ENCODE measurements at places on chromosomes 11 and 22. TPM values are rescaled to one million over a fixed set of nuclear protein-coding genes. Genes with fewer than 3 reads are reported as not detected.

DNA sequence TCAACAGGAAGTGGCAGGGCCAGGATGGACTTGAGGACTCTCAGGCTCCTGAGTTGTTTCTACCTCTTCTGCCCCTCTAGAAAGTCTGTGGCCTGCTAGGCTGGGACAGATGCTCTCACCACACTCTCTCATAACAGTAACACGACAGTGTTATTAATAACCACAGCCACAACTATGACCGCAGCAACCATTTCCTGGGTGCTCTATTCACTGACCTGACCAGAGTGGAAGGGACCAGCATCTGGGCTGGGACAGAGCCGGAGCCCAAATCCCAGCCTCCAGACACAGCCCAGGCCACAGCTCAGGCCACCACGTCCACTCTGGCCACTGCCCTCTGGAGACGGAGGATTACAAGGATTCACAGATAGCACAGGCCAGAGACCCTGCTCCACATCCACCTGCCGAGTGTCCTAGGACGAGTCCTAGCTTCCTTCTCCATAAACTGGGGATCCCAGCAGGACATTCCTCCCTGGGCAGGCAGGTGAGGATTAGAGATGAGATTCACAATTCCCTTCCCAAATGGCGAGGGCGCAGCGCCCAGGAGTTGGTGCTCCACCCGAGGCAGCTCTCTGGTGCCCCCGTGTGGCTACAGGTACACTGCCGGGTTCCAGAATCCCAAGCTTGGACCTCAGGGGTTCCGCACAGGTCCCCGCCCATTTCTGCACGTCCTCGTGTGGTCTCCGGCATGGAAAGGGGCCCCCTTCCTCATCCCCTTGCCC is 7.1 kb downstream of the PNPLA5 start:
- no peak overlapping the region for H3K27ac ChIP-seq
- H3K36me3 ChIP-seq, result peaks cover 1% of the 10 kb centered on the region
- H3K4me3 ChIP-seq, result no peak overlapping the region
- peak; percentile 73 for DNase-seq
- H3K4me1 ChIP-seq, result no peaks in the 10 kb centered on the region

- no peak overlapping the region for H3K27ac ChIP-seq
- H3K36me3 ChIP-seq, result no peaks in the 10 kb centered on the region
- no peak overlapping the region for H3K4me3 ChIP-seq
- H3K27me3 ChIP-seq, result no peaks in the 10 kb centered on the region
Observed at GRCh38 chr11:1193326-1194230, 29.3 kb upstream of the MUC5B start.

GRCh38 chr11:43935424-43935979 is 6.9 kb upstream of the C11orf96 start:
- H3K27ac ChIP-seq, result no peak overlapping the region
- H3K36me3 ChIP-seq, result no peaks in the 10 kb centered on the region
- no peak for DNase-seq
- H3K27me3 ChIP-seq, result no peaks in the 10 kb centered on the region
- peaks cover 32% of the 10 kb centered on the region for H3K4me1 ChIP-seq
- no peak overlapping the region for H3K4me3 ChIP-seq

GRCh38 chr11:41316751-41317150 is 142.7 kb downstream of the LRRC4C start:
- H3K36me3 ChIP-seq, result no peaks in the 10 kb centered on the region
- H3K4me3 ChIP-seq, result no peak overlapping the region
- no peaks in the 10 kb centered on the region for H3K4me1 ChIP-seq
- H3K27ac ChIP-seq, result no peak overlapping the region

DNA sequence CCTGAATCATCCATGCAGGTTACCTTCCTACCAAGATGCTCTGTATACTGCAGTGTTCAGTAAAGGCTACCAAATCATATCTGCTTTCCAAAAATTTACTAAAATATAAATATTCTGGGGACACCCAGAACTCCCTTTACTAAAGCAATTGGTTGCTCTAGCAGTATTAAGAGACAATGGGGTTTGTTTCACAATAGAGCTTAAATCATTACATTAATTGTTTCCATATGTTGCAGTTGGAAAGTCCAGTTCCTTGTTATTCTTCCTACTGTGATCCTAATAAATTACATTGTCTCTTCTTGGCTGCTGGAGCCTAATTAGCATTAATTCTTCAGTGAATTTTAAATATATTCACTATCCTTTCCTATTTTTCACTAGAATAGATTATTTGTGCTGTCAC is 316.0 kb upstream of the MTNR1B start:
- DNase-seq, result no peak
- H3K4me1 ChIP-seq, result no peaks in the 10 kb centered on the region
- H3K4me3 ChIP-seq, result no peak overlapping the region
- no peak overlapping the region for H3K27ac ChIP-seq
- no peaks in the 10 kb centered on the region for H3K27me3 ChIP-seq
- H3K36me3 ChIP-seq, result peaks cover 1% of the 10 kb centered on the region

DNA sequence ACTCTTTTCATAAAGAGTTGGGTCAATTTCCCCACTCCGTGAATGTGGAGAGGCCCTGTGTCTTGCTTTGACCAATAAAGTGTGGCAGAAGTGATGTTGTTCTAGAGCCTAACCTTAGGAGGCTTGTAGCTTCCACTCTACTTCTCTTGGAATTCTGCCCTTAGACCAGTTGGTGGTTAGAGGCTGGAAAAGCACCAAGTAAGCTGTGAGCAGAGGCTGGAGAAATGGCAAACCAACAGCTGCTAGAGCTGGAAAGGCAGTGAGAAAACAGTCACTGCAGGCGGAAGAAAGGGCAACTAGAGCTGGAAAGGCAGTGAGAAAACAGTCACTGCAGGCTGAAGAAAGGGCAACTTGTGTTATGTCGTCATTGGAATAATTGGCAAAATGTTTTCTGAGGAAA is 29.8 kb upstream of the MSANTD2 start:
- H3K27me3 ChIP-seq, result peaks cover 21% of the 10 kb centered on the region
- no peak overlapping the region for H3K27ac ChIP-seq
- no peak overlapping the region for H3K4me3 ChIP-seq
- no peak for DNase-seq
- H3K36me3 ChIP-seq, result no peaks in the 10 kb centered on the region

DNA sequence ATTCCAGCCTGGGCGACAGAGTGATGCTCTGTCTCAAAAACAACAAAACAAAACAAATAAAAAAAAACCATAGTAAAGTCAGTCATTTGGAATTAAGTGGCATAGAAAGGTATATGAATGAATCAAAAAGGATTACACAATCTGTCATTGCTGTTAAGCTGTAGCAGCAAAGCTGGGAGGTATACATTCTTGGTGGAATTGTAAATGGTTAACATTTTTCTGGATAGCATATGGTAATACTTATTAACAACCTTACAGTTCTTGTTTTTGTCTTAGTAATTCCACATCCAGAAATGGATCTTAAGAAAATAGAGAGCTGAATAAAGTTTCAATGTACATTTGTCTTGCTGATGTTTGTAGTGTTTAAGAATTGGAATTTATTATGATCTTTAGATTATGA is 30.0 kb downstream of the DDX10 start:
- H3K27ac ChIP-seq, result peak overlapping the region; percentile 12
- H3K36me3 ChIP-seq, result peaks cover 7% of the 10 kb centered on the region
- DNase-seq, result no peak
- H3K4me3 ChIP-seq, result no peak overlapping the region
- no peaks in the 10 kb centered on the region for H3K27me3 ChIP-seq
- H3K4me1 ChIP-seq, result peaks cover 26% of the 10 kb centered on the region

GRCh38 chr11:46857666-46858065 is 11.6 kb upstream of the CKAP5 start:
- no peak for DNase-seq
- no peaks in the 10 kb centered on the region for H3K27me3 ChIP-seq
- H3K36me3 ChIP-seq, result peaks cover 8% of the 10 kb centered on the region
- H3K4me3 ChIP-seq, result no peak overlapping the region
- H3K27ac ChIP-seq, result no peak overlapping the region

- H3K27me3 ChIP-seq, result no peaks in the 10 kb centered on the region
- H3K4me3 ChIP-seq, result no peak overlapping the region
- no peaks in the 10 kb centered on the region for H3K4me1 ChIP-seq
- H3K36me3 ChIP-seq, result peaks cover 4% of the 10 kb centered on the region
- no peak for DNase-seq
Observed at GRCh38 chr11:7499081-7499480, 13.8 kb downstream of the OLFML1 start.

DNA sequence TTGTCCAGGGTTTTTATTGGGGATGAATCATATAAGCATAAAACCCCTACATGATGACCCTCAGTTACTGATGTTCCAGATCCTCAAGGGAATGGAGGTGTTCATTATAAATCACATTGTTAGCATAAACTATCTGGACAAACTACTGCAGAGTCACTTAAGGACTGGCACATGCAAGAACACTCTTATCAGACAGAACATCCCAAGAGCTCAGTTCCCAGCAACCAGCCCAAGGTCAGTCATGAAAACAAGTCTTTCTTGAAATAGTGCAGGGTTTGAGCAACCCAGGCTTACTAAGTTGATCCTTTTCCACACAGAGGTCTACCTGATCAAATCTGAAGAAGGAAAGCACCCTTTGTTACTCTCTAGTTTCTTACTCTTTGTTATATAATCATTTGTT is 13.5 kb upstream of the PTS start:
- H3K27ac ChIP-seq, result no peak overlapping the region
- peaks cover 3% of the 10 kb centered on the region for H3K36me3 ChIP-seq
- H3K27me3 ChIP-seq, result peaks cover 10% of the 10 kb centered on the region
- DNase-seq, result no peak

GRCh38 chr11:6736495-6737121 is 35.2 kb downstream of the OR2AG2 start:
- peaks cover 4% of the 10 kb centered on the region for H3K4me1 ChIP-seq
- no peak for DNase-seq
- H3K4me3 ChIP-seq, result no peak overlapping the region
- H3K36me3 ChIP-seq, result no peaks in the 10 kb centered on the region

GRCh38 chr22:49583886-49584505 is 243.7 kb downstream of the BRD1 start:
- H3K4me3 ChIP-seq, result no peak overlapping the region
- H3K27me3 ChIP-seq, result peaks cover 8% of the 10 kb centered on the region
- no peaks in the 10 kb centered on the region for H3K36me3 ChIP-seq
- H3K27ac ChIP-seq, result no peak overlapping the region

- peaks cover 37% of the 10 kb centered on the region for H3K4me1 ChIP-seq
- no peaks in the 10 kb centered on the region for H3K27me3 ChIP-seq
- no peak for DNase-seq
- peak overlapping the region; percentile 68 for H3K27ac ChIP-seq
- H3K4me3 ChIP-seq, result no peak overlapping the region
Observed at GRCh38 chr11:96114178-96115064, 190.5 kb upstream of the MTMR2 start.

DNA sequence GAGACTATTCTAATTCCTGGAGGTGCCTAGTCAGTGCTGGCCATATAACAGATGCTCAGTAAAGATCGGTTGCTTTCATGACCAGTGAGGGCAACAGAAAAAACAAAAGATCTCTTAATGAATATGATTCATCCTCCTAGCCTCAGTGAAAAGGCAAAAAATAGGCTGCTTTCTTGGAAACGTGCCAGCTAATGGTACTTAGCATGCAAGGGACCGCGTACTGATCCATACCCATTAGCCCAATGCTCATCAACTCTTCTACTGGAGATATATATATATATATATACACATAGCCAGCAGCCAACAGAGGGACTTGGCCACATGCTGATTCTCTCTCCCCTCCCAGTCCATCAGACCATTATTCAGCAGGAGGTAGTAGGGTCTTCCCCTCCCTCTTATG is 320.4 kb downstream of the KIRREL3 start:
- no peaks in the 10 kb centered on the region for H3K36me3 ChIP-seq
- DNase-seq, result no peak
- no peak overlapping the region for H3K27ac ChIP-seq
- H3K4me3 ChIP-seq, result no peak overlapping the region

GRCh38 chr11:110991661-110992355 is 253.7 kb upstream of the POU2AF2 start:
- DNase-seq, result no peak
- no peak overlapping the region for H3K4me3 ChIP-seq
- H3K4me1 ChIP-seq, result peaks cover 3% of the 10 kb centered on the region
- H3K27me3 ChIP-seq, result peaks cover 5% of the 10 kb centered on the region
- H3K27ac ChIP-seq, result no peak overlapping the region

- H3K27me3 ChIP-seq, result no peaks in the 10 kb centered on the region
- DNase-seq, result no peak
- H3K36me3 ChIP-seq, result no peaks in the 10 kb centered on the region
- no peak overlapping the region for H3K27ac ChIP-seq
Observed at GRCh38 chr11:73958521-73959141, 7.8 kb downstream of the DNAJB13 start.

DNA sequence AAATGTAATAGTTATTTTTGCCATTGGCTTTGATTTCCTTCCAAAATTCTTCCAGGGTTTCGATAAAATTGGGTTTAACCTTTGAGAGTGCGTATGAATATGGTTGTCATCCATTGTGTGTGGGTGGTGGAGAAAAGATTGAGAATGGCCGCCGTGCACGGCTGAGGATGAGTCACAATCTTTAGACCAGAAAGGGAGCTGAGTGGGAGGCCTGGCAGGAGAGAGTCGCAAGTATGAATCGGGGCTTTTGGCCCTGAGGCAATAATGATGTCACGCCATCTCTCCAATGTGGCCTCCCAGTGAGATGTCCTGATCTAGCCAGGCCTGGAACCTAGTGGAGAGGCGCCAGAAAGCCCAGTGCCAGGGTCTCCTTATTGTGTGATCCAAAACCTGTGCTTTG is 33.1 kb upstream of the SMPD1 start:
- no peaks in the 10 kb centered on the region for H3K27me3 ChIP-seq
- H3K4me1 ChIP-seq, result peaks cover 52% of the 10 kb centered on the region
- peak overlapping the region; percentile 70 for H3K27ac ChIP-seq
- DNase-seq, result no peak
- no peaks in the 10 kb centered on the region for H3K36me3 ChIP-seq

DNA sequence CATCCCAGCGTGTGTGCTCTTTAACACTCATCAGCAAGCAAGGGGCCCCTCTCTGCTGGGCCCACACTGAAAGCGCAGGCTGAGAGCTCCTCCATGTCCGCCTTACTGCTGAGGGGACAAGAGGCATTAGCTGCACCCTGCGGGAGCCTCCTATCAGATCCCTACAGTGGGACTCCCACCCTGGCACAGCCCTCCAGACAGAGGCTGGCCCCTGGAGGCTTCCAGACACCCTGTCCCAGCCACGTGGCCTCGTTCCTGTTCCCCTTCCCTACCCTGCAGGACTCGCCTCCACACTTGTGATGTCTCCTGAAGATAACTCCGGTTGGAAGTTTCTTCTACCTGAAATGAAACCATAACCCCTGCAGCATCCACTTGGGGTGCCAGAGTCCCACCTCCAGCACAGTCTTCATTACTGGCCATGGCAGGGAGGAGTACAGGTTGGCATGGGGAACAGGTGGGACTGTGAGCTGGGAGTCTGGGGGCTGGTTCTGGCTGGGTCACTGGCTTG is 5.0 kb upstream of the SH3BP1 start:
- no peaks in the 10 kb centered on the region for H3K36me3 ChIP-seq
- peak overlapping the region; percentile 51 for H3K4me3 ChIP-seq
- H3K27me3 ChIP-seq, result no peaks in the 10 kb centered on the region
- DNase-seq, result no peak
- peak overlapping the region; percentile 79 for H3K27ac ChIP-seq

- no peaks in the 10 kb centered on the region for H3K4me1 ChIP-seq
- no peak overlapping the region for H3K4me3 ChIP-seq
- no peak for DNase-seq
Observed at GRCh38 chr11:117869604-117870003, 6.9 kb downstream of the FXYD6 start.

The PDGFD gene
- total RNA-seq, result 0.45 TPM

The RAG2 gene
- total RNA-seq, result not detected

The OR52B2 gene
- not detected for total RNA-seq

The POU2AF2 gene
- total RNA-seq, result not detected

The SPTBN2 gene
- total RNA-seq, result 15.7 TPM

The CDC42EP1 gene
- 155 TPM for total RNA-seq

The MYBPC3 gene
- total RNA-seq, result not detected

The MFRP gene
- not detected for total RNA-seq

The CYB5R3 gene
- 382 TPM for total RNA-seq

The GP1BB gene
- 63.4 TPM for total RNA-seq

The CFAP68 gene
- total RNA-seq, result 12.7 TPM

The OR2AG1 gene
- total RNA-seq, result not detected

The DDI1 gene
- not detected for total RNA-seq

The PARVG gene
- total RNA-seq, result 0.27 TPM

The CNGA4 gene
- 0.22 TPM for total RNA-seq

The RASSF10 gene
- total RNA-seq, result not detected

Data from chondrocyte (in vitro differentiated cells).